ENCODE measurements at places on chromosomes 4 and X.

DNA sequence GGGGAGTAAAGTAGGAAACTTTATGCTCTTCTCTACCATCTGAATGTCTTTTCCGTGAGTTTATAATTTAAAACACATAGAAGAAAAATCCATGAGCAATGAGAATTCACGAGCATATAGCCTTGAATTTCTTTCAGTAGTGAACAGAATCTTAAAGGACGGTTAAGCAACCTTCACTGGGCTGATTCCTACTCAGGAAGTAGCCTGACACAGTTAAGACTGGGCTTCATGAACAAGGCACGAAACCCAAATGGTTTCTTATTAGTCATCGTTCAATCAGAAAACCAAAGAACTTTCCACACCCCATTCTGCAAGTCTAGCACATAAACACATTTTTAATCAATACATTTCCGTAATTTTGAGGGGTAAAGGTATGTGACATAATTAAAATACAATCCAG is 95.8 kb downstream of the SH3KBP1 start:
- no peak for DNase-seq

GRCh38 chr4:29013341-29013740 is 1706.8 kb upstream of the PCDH7 start:
- no peak for DNase-seq

- DNase-seq: no peak
Observed at GRCh38 chrX:80334583-80334982, 85.7 kb upstream of the TENT5D start.

- DNase-seq: no peak
Observed at GRCh38 chr4:169968999-169969398, 57.2 kb downstream of the MFAP3L start.

DNA sequence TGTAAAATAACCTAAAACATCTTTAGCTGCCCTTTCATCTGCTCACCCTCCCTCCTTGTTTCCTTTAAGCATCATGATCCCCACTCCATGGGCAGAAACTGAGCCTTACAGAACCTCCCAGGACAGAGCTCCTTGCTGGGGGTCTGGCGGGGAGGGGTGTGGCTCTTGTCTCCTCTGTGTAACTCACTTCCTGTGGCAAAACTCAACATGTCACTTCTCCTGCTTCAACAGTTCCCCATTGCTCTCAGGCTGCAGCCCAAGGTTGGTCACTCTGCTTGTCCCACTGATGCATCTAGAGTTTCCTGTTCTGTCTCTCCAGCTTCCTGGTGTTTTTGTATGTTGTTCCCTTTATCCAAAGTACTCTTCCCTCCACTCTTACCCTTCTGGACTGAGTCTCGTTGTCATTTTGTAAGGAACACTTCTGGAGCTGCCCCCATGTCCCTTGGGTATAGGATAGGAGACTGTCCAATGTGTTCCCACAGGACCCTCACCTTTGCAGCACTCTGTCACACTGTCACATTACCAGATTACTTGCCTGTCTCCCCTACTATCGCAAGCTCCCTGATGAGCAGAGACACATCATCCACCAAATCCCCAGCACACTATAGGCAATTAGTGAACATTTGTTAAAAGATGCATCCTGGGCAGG is 19.6 kb downstream of the TMEM31 start:
- DNase-seq: no peak

DNA sequence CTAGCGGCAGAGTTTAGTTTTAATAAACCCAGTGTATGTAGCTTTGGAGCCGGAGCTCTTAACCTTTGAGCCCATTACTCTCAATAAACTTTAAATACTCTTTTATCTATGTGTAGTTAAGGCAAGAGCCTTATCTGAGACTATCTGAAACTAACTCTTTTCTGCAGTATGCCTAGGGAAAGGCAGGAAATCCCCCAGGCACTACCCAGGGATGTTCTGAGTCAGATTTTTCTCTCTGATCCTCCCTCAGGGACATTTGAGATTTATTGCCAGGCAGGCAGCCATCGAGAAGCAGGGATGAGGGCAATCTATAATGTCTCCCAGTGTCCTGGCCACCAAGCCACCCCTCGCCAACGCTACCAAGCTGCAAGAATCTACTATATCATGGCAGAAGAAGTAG is 39.1 kb downstream of the HEPH start:
- no peak for DNase-seq

DNA sequence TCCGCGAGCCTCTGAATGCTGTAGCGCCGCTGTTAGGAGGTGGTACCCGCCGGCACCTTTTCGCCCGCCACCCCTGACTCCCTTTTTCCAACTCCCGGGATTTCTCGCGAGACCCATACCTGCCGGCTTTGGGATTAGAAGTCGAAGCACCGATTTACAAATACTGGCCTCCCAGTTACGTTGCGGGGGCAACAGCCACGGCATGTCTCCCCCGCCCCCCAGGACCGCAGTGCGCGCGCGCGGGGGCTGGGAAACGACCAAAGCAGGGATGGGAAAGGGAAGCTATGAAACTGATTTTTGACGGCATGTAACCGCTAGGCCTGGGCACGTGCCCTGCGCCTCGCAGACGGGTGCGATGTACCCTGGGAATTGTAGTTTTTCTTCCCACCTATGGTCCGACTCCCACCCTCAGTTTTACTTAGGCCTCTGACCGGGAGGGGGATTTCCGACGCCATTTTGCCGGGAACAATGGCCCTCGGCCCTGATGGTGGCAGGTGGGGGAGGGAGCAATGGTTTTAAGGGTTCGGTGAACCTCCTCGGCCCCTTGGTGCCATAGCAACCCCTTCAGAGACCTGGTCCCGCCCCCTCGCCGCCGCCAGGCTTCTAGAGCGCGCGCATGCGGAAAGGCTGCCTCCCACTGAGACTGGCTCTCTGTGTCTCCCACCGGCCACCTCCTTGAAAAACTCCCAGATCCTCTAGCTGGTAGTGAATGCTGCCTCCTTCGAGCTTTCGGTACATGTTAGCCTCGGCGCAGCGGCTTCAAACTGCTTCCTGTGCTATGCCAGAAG is 772 bp upstream of the WNK3 start:
- peak; percentile 65 for DNase-seq

DNA sequence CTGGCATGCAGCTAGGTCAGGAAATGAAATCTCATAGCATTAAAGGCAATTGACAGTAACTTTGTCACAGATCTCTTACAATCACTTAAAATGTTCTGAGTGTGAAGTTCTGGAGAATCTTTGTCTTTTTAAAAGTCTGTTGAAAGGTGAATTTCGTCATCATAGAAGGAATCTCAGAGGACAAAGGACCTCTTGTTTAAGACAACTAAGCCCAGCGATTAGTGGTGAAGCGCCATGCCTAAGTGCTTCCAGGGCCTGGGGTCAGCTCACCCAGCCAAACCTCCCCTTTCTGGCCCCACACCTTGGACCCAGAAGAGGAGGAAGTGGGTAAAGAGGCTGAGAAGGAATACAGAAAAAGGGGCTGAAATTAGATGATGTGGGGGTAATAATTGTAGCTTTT is 8.5 kb downstream of the FRMD7 start:
- no peak for DNase-seq

DNA sequence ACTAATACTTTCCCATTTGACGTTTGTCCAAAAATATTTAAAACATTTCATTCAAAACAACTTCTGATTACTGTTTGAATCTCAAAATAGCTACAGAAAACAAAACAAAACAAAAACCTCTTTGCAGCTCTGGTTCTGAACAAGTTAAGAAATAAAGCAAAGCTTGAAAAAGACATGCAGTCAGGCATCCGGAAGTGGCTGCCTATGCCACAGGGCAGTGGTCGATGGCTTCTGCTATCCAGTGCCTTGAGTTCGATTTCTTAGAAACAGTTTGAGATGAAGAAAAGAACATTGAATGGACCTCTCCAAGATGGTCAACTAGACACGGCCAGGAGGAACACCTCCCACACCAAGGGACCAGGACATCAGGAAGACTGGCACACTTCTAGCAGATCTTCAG is 125.3 kb downstream of the SCFD2 start:
- DNase-seq: no peak

- no peak for DNase-seq
Observed at GRCh38 chr4:94623126-94623911, 134.4 kb upstream of the BMPR1B start.

- no peak for DNase-seq
Observed at GRCh38 chrX:104806346-104806745, 240.3 kb downstream of the IL1RAPL2 start.

GRCh38 chr4:173181848-173182247 is 13.2 kb downstream of the GALNT7 start:
- no peak for DNase-seq

GRCh38 chrX:103742339-103742738 is 31.6 kb downstream of the TMEM31 start:
- DNase-seq: no peak

GRCh38 chr4:6591313-6591712 is 16.3 kb downstream of the MAN2B2 start:
- DNase-seq: no peak

DNA sequence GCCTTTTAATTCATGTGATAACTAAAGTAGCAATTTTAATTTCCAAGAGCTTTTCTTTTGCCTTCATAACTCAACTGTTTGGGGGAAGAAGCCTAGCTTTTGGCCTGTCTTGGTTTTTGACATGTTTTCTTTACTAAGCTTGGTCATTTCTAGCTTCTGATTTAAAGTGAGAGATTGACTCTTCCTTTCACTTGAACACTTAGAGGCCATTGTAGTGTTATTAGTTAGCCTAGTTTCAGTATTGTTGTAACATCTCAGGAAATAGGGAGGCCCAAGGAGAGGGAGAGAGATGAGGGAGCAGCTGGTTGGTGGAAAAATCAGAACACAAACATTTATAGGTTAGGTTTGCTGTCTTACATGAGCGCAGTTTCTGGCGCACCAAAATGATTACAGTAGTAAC is 44.8 kb downstream of the DCLK2 start:
- DNase-seq: no peak

DNA sequence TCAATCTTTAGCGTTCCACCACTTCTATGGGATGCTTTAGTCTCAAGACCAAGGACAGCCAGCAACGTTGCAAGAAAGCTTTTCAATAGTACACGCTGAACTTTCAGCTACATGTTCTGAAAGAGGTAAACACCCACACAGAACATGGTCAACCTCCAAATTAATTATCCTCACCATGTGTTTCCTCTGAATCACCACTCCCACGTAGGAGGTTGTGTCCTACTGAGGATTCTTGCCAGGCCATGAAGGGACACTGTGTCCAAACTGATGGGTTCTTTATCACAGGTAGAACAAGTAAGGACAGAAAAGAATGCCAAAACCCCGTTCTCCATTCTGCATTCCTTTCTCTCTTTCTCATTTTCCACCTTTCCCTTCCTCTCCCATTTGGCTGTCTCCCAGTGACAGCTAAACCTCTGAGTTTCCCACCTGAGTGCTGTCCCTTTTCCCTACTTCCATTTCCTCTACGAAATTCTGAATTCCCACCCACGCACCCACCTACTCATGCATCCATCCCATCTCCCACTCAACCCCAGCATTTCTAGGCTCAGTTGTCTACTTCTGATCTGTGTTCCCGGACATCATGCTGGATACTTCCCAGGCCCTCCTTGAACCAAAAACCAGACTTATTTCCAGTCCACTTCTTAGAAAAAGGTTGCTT is 29.0 kb upstream of the GPM6B start:
- no peak for DNase-seq

- no peak for DNase-seq
Observed at GRCh38 chrX:3678328-3678727, 35.1 kb downstream of the PRKX start.
